ENCODE measurements at places on chromosomes 4 and X. TPM values are rescaled to one million over a fixed set of nuclear protein-coding genes. Genes with fewer than 3 reads are reported as not detected.

- no peak for DNase-seq
Observed at GRCh38 chrX:137198040-137198439, 164.2 kb upstream of the GPR101 start.

DNA sequence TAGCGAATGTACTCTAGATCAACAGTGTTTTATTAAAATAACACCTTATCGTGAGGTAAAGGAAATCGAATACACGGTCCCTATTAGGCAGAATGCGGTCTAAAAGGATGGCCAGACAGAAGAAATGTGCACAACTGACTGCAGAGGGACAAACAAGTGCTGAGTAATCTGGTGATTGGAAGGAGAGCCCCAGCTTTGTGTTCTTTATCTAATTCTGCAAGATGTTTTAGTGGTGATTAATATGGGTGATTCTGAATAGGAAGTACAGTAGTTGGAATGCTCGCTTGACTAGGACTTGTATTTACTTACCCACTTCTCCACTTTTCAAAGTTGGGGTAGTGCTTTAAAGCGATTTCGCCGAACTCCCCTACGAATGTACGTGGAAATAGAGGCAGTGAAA, 1.2 kb downstream of the WDR44 start:
- no peak for DNase-seq

DNA sequence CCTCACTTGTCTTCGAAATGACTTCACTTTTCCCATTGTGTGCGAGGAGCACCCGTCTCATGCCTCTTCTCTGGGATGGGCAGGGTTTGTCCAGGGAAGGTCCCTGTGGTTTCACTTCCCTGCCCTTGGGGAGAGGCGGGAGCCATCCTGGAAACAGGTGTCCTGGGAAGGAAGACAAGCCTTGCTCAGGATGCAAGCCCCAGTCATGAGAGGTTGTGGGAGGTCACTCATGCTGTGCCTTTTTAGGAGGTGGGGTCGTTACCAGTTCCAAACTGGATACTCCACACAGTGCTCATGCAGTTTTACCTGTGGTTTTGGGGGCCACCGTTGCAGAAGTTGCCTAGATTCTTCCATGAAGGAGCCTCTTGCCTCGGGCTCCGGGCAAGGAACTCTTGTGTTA, 3.8 kb downstream of the RGS12 start:
- peak; percentile 62 for DNase-seq

GRCh38 chrX:45849261-45849862, 648.7 kb upstream of the DIPK2B start:
- DNase-seq = no peak

- DNase-seq = no peak
Observed at GRCh38 chrX:105610411-105610810, 211.9 kb upstream of the NRK start.

DNA sequence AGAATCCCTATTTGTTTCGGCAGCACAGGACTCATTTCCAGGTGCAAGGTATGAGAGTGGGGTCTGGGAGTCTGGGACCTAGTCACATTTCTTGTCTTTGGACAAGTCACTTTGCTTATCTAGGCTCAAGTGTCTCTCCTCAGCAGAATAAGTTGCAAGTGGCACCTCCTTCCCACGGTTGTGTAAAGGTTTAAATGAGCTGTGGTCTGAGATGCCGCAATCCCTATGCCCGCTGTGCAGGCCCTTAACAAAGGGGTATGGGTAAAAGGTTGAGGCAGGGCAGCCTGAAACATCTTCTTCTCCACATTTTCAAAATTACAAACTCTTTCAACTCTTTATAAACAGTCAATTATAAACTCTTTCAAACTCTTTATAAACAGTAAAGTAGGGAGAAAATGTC, 93.7 kb downstream of the RTL5 start:
- DNase-seq = no peak

GRCh38 chr4:61408861-61409260, 208.7 kb downstream of the ADGRL3 start:
- DNase-seq = no peak

GRCh38 chr4:47791965-47792364, 45.9 kb downstream of the CORIN start:
- no peak for DNase-seq

GRCh38 chrX:17032351-17032750, 85.9 kb downstream of the REPS2 start:
- no peak for DNase-seq

DNA sequence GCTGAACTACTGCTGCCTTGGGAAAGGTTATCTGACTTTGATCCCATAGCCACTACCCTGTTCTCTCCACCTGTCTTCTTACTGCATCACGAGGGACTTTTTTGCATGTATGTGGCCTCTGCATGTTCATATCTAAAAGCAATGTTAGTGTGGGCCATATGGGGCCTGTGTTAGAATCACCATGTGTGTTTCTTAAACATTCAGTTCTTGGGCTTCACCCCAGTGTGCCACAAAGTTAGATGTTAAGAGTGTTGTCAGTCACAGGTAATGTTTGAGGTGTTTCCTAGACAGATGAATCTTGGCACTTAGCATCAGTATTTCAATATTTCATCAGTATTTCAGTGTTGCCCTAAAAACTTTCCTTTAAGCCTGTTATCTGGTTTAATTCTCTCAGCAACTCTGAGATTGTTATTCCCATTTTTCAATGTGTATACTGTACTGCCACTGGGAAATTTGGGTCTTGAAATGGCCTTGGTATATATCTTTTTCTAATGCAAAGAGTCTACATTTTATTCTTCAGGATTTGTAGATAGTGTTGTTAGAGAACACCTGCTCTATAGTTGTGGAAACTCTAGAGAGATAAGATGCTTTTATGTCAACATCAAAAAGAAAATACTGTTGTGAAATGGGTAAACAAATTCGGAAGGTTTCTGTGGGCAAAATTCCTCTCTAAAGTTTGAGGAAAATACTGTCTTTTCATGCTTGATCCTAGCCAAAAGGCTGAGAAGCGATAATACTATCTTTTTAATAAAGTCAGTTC, 259.7 kb downstream of the BMPR1B start:
- DNase-seq = no peak

DNA sequence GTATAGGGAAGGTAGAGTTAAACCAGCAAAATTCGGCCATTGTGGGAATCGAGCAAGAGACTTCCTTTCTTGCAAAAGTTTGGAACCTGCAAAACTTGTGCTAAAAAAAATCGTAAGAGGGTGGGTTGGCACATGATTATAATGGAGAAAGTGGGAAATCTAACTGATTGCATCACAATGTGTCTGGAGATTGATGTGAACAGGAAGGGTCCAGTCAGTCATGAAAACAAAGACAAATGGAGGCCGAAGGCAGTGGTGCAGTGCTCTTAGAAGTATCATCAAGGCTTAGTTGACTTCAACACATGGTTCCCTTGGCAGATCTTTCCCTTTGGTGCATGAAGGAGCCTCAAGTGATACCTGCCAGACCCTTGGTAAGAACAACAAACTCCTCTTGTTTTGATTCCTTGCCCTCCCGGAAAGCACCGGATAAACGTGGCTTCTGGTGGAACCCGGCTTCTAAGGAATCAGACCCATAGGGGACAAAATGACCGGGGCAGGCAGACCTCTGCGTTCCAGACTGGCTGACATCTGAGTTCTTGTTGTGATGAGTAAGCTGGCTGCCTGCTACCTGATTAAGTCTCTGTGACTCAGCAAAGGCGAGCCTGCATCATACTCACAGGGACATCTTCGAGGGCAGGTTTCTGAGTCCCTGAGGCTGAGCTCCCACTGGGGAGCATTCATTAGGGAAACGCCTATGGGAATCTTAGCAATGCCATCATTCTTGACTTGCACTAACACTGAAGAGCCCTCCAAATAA, 87.7 kb upstream of the MAP3K15 start:
- no peak for DNase-seq

GRCh38 chr4:121228848-121229247, 64.7 kb upstream of the TNIP3 start:
- DNase-seq = no peak

GRCh38 chr4:104896660-104897645, 249.7 kb upstream of the TET2 start:
- no peak for DNase-seq

DNA sequence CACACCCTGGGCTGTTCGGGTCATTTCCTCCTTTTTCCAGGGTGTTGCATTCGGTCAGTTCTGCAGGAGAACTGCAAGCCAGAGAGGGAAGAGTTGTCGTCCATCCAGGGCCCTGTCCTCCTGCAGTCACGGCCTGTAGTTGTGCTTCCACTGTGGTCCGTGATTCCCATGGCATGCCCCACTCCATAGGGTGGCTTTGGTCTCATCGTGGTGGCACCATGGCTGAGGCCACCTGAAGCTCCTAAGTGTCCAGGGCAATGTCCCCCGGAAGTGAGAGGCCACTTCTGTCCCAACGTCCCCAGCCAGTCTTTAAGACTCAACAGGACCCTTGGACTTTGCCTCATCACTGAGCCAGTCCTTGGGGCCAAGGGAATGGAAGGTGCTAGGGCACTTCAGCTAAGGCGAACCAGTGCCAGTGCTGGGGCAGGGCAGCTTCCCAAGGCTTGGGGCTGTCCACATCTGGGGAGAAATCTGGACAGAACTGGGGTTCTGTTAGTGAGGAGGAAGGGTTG, 83.7 kb downstream of the HTRA3 start:
- no peak for DNase-seq

- no peak for DNase-seq
Observed at GRCh38 chrX:112846782-112847181, 6.2 kb upstream of the AMOT start.

DNA sequence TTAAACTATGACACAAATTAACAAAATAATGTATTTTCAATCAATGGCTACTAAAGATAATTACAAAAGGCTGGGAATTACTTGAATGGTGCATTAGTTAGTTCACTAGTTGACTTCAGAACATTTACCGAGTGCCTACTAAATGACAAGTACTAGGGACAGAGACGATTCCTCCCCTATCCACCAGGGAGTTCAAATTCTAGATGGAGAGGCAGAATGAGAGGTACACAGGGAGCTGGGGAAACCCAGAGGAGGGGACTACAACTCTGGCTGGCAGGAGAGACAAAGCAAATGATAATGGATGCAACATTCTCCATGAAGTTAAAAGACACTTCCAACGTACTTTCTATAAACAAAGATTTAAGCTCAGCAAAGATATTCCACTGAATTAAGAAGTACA, 43.1 kb upstream of the MCF2 start:
- DNase-seq = no peak

GRCh38 chr4:56215141-56215783, 172.0 kb downstream of the AASDH start:
- DNase-seq = no peak

GRCh38 chr4:142762280-142762679, 83.8 kb downstream of the INPP4B start:
- DNase-seq = no peak

- DNase-seq = no peak
Observed at GRCh38 chr4:36385951-36386571, 104.6 kb downstream of the DTHD1 start.

DNA sequence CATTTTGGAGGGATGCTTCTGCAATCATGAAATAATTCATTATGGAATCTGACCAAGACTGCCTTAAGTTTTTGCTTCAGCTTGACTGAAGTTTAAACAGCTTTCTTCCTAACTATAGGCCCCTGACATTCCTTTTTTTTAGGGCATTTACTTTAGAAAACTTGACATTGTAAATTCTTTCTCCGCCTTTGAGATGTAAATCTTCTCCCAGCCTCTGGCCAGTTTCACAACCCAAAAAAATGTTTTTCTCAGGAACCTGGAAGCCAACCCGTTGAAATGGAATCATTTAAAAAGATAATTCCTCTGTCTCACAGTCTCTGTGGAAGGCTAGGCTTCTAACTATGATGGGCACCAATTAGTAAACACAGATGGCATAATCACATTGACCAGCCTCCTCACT, 710.4 kb upstream of the PABPC4L start:
- DNase-seq = no peak

RBPJ gene
- total RNA-seq = 83.7 TPM

UCHL1 gene
- 37.5 TPM for total RNA-seq

PFKFB1 gene
- total RNA-seq = 0.39 TPM

TMEM131L gene
- total RNA-seq = 20.1 TPM

ACE2 gene
- not detected for total RNA-seq

BTC gene
- total RNA-seq = 9.4 TPM

ADH7 gene
- not detected for total RNA-seq

CLCN4 gene
- 3.8 TPM for total RNA-seq
